ENCODE measurements at places on chromosomes 12 and 14.

GRCh38 chr12:119576915-119577314 is 16.7 kb upstream of the TMEM233 start:
- no peak for DNase-seq

- no peak for DNase-seq
Measured at GRCh38 chr12:49555631-49556390, 12.1 kb downstream of the MCRS1 start.

GRCh38 chr12:71426300-71427047 is 13.1 kb upstream of the LGR5 start:
- DNase-seq, result no peak

DNA sequence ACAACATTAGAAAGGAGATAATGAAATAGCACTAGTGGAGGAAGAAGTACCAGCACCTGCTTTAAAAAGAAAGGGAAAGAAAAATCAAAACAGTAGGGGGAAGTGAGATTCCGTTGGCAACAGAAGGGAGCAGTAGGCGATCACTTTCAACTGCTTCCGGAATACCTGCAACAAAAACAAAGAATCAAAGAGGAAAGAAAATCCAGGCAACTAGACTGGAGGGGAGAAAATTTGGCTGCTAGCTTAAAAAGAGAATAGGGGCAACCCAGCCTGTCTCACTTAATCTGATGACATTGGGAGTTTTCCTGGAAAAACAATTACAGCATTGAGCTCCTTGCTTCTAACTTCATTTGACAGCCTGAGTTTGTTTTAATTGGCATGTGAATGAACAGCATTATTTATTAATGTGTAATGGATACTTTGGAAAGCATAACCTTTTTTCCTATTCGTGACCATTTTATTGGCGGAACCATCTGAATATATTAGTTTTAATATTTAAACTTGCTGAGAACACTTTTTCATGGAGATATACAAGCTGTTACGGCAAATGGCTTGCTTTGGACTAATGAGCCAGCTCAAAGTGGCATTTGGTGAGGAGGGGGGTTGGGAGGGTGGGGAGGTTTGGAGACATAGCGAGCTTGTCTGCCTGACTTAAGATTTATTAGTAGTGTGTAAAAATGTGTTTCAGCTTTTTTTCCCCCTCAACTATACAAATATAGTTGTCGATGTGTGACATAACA is 2.5 kb upstream of the DACT1 start:
- no peak for DNase-seq

DNA sequence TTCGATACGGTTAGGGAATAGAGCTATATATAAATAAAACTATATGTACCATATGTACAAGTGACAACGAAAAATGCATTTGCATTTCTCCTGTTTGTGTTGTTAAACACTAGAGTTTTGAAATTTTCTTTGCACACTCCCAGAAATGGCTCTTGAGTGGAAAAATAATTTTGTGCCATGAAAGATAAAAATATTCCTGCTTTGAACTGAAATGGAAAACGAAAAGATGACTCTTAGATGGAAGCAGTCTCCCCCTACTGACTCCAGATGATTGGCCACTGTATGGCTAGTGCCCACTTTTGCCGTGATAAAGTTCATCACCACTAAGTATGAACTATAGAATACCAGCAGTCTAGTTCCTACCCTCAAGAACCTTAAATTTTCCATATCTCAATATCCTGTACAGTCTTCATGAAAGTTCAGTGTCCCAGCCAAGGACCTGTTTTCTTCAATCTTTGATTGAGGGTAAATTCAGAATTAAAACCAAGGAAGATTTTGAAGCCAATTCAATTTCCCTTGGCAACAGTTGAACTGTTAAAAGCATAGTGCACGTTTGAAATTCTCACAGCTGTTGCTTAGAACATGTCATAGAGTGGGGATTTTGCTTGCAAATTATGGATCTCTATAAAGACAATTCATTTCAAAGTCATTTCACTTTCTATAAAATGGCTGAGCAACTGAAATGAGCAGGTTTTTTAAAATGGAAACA is 1.6 kb upstream of the PPP2R5E start:
- DNase-seq, result peak; percentile 36

- DNase-seq, result no peak
Measured at GRCh38 chr14:98946940-98947339, 325.1 kb downstream of the BCL11B start.

GRCh38 chr12:20695232-20695631 is at the start of gene SLCO1C1:
Gene SLCO1C1 (plus strand): TSS chr12:20695332. CDS start chr12:20699577, 4,245 bp downstream.
- peak; percentile 1 for DNase-seq

- no peak for DNase-seq
Measured at GRCh38 chr12:93022603-93023340, 93.7 kb upstream of the EEA1 start.

DNA sequence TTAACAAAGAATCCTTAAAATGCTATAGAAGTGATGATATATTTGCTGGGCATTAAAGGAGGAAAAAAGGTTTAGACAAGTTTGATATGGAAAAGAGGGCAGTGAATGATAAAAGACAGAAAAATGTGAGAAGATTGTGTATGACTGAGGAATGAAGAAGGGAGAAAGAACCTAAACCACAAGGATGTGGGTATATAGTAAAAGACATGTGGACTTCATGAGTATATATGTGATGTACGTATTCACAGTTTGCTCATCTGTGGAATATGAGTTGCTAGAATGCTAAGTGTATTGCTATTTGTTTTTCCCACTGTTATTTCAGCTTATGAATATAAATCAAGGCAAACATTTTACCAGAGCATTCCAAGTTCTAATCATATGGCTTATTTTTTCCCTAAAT is 2.1 kb upstream of the SLC16A7 start:
- DNase-seq, result no peak

- no peak for DNase-seq
Measured at GRCh38 chr14:56895154-56895553, 84.9 kb upstream of the OTX2 start.

- DNase-seq, result no peak
Measured at GRCh38 chr12:118307069-118307954, 65.4 kb downstream of the TAOK3 start.

DNA sequence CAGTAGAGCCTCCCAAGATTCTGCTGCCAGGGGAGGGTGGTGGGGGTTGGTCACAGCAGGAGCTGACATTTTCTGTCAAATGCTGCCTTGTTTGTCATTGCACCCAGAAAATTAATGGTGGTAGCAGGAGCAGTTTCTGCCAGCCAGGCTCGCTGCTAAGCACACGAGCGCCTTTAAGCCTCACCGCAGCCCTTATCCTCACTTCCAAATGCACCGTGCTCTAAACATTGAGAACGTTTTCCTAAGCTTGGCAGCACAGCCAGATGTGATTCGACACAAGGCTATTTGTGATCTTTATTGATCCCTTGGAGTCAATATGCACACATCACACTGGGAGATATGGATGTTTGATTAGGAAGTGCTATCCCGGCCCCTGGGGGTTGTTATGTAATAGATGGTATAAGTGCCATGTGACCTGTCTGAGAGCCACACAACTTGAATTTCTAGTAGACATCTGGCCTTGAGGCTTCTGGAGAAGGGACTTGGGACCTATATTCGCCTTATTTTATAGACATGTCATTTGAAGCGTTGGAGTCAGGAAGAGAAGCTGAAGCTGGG is 31.6 kb upstream of the BEGAIN start:
- DNase-seq, result no peak

DNA sequence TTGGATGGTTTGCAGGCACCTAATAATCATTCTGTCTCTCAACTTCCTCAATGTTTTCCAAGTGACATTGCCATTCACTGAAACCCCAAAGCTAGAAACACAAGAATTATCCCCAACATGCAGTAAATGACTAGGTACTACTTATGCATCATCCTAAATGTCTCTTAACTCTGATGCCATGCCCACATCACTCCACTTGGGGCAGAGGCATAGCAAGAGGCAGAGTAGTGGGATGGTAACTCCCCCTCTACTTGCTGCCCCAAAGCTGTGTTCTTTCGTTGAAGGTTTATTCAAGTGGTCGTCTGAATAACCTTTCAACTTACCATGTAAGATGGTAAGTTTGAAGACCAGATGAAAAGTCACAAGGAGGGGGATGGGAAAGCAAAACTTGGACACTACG is 77.9 kb upstream of the SOX5 start:
- DNase-seq, result no peak

GRCh38 chr14:68716698-68717097 is 76.2 kb downstream of the ZFP36L1 start:
- no peak for DNase-seq

DNA sequence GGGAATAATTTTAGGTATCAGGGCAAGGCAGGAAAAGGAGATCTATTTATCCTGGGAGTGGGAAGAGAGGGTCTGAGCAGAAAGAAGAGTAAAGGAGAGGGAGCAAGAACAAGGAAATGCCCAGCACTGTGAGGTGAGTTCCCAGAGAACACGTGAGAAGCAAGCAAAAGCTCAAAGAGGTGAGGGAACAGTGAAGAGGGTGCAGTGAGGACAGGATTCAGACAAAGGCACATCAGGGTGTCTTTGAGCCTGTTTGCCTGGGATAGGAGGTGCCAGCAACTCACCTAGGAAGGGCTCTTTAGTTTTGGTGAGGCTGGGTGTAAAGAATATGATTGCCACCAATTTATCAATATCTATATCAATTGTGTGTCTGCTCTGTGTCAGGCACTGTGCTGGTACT is 88.9 kb upstream of the NRXN3 start:
- no peak for DNase-seq
